ENCODE measurements at places on chromosomes 5 and 9.

- no peak for ATAC-seq
Observed at GRCh38 chr9:92349771-92350739, 24.3 kb downstream of the CENPP start.

GRCh38 chr5:180644129-180644824, 5.1 kb downstream of the FLT4 start:
- no peak for ATAC-seq

GRCh38 chr5:107607671-107608345, 62.9 kb downstream of the EFNA5 start:
- no peak for ATAC-seq

GRCh38 chr5:136103118-136103517, 29.5 kb upstream of the SMAD5 start:
- ATAC-seq: no peak

DNA sequence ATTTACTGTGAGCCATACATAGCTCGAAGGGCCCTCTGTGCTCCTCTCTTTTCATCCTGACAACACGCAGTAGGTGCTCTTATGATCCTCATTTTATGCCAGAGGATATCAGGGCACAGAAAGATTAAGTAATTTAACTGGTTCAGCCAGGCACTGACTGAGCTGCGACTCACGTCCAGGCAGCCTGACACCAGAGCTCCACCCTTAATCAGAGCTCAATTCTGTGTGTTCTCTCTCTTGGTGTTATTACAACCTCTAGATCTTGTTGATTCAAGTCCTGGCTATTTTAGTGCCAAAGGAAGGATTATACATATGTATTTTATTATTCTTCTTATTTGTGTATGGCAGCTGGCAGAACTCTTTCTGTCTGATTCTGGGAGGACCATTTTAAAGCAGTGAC, 59.7 kb downstream of the OSMR start:
- ATAC-seq: no peak

DNA sequence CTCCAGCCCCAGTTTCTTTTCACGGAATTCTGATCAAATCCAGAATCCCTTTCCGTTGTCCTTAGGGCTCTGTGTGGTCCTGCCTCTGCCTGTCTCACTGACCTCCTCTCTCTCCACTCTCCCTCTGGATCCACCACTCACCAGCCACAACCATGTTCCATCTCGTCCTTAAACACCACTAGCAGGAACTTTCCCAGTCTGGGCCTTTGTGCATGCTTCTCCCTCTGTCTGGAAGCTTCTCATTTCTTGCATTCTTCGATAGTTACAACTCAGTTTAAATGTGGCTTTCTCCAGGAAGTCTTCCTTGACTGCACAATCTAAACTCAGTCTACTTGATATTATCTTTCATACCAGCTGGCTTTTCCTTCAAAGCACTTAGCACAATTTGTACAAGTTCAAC, 117.7 kb upstream of the MSX2 start:
- no peak for ATAC-seq

DNA sequence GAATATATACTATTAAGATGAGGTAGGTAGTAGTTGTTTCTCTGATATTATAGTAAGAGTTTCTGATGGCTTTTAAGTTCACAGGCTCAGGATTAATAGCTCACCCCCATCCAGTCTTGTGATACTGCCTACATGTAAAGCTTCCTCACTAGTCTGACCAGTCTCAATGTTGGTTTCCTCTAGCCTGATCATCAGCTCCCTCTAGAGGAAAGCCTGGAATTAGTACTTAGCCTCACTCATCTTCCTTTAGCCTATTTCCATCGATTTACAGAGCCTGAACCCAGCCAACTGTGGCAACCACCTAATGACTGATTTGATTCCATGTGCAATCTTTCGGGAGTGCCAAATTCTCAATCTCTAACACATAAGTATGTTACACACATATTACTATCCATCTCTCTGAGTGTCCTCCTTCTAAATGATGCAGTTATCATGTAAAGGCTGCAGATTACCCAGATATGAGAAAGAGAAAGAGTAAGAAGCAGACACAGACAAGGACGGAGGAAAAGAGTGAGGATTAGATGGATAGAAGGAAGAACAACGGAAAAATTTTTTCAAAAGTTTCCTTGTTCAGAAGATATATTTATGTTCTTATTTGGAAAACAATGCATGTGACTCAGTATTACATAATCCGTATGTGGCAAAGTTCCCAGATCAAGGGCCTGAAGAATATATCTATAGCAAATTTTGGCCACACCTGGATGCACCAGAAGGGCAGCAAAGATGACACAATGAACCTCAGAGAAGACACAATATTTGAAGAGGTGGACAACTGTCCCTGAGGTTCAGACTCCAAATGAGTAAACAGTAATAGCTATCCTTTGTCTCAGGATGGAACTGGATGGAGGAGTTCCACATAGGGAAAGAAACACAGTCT, 333.7 kb downstream of the ELAVL2 start:
- no peak for ATAC-seq

DNA sequence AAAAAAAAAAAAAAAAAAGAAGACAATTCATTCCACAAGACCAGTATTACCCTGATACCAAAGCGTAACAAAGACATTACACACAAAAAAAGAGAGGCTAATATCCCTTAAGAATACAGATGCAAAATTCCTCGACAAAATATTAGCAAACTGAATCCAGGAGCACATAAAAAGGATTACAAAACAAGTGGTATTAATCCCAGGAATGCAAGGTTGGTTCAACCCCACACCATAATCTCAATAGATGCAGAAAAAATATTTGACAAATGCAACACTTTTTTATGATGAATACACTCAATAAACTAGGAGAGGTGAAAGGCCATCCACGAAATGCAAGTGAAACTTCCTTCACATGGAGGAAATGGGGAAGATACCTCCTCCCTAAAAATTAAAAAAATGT, 80.1 kb upstream of the TLR4 start:
- ATAC-seq: no peak

GRCh38 chr5:167254132-167254531, 1037.3 kb upstream of the WWC1 start:
- no peak for ATAC-seq

- ATAC-seq: no peak
Observed at GRCh38 chr9:109311286-109311685, 9.6 kb downstream of the EPB41L4B start.

DNA sequence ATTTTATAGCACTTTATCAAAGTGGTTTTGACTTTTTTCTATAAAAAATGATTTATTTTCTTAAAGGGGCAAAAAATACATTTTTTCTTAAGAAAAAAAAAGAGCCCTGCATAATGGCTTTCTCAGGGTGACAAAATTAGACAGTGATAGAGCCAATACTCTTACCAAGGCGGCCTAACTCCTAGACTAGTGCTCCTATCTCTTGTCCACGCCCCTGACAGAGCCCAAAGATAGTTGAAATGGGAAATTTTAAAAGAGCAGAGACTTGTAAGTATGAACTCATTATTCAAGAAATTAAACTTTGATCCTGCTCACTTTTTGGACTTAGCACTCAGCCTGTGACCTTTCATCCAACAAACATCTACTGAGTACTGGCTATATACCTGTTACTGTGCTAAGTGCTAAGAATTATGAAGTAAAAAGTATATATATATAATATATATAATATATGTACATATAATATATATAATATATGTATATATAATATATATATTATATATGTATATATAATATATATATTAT, 1.2 kb downstream of the INVS start:
- no peak for ATAC-seq

GRCh38 chr5:53008751-53009150, 19.6 kb downstream of the ITGA2 start:
- peak; percentile 92 for ATAC-seq

GRCh38 chr5:66808663-66809062, 212.5 kb downstream of the MAST4 start:
- ATAC-seq: no peak

- no peak for ATAC-seq
Observed at GRCh38 chr9:131885144-131885609, 145.3 kb upstream of the RAPGEF1 start.

DNA sequence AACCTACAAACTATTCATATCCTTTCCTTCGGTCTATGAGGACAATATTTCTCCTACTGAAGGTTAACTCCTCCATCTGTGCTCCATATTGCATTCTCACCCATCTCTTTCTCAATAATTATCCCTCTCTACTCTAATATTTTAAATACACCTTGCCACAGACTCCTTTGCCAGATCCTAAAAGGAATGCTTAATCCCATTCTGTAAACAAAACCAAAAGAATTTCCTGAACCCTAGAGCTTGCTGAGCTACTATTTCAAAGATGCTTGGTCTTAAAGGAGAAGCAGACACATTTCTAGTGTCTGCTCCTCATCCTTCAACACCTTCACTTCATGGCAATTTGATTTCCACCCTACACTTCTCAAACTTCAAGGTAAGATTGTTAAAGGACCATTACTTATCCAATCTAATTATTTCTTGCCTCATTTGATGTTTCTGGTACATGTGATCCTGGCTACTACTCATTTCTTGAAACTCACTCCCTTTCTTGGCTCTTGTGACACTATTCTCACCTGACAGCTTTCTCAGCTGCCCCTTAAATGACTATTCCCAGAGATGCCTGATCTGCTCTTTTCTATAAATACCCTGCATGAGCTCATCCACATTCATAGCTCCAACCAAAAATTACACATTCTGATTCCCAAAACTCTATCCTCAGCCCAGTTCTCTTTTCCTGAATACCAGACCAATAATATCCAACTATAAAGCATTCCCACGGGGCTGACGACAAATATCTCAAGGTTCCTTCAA, 20.2 kb downstream of the HOMER1 start:
- ATAC-seq: no peak

GRCh38 chr9:34984049-34984448, 5.5 kb upstream of the DNAJB5 start:
- no peak for ATAC-seq

GRCh38 chr9:113350937-113351336, 1.6 kb downstream of the BSPRY start:
- ATAC-seq: peak; percentile 76

DNA sequence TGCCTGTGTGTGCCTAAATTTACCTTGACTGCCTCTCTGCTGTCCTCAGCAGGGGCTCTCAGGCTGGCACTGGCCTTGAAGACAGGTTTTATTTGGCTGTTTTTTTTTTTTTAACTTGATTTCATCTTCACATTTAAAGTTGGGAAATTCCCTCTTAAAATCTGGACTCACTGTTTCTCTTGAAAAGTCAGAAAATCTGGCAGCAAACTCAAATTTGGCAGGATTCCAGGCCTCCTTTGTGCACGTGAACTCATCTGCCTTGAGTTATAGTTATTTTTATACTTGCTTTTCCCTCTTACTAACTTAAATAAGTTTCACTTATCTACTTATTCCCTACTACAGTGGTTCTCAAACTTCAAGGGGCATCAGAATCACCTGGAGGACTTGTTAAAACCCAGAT, 118.4 kb upstream of the MAP3K1 start:
- no peak for ATAC-seq

- peak; percentile 76 for ATAC-seq
Observed at GRCh38 chr5:172931001-172931536, 28.2 kb upstream of the RPL26L1 start.

GRCh38 chr5:102811972-102812371, 56.9 kb downstream of the PAM start:
- ATAC-seq: no peak

DNA sequence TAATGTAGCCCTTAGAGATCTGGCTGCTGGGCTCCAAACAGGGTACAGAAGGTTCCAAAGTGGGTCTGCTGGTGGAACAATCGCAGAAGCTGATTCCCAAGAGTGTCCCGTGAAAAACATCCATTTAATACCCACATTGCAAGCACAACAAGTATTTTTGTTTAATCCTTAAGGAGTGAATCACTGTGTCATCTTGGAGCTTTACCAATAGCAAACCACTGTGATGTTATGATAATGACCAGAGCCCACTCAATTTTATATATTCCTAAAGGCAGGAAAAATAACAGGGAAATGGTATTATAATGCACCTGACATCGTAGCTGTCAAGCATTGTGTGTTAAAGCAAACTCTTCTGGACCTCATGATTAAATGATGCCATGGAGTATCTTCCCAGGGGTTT, 291.9 kb downstream of the FBXL7 start:
- no peak for ATAC-seq

GRCh38 chr9:126499005-126499910, 114.5 kb upstream of the LMX1B start:
- ATAC-seq: peak; percentile 64

DNA sequence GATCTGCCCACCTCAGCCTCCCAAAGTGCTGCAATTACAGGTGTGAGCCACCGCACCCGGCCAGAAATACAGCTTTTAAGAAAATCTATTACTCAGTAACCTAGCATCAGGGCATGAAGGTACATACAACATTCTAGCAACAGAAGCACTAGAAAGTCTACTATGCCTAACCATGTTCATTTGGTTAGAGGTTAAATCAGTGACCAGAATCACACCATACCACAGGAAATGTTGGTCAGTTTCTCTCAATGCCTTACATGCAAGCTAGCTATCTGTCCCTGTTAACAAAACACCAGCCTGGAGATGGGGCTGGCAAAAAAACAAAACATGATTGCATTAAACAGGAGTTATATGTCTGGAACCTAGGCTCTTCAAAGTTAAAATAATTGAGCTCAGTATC, 104.1 kb downstream of the STRBP start:
- ATAC-seq: no peak

- no peak for ATAC-seq
Observed at GRCh38 chr5:151695464-151695863, 8.7 kb upstream of the SPARC start.

DNA sequence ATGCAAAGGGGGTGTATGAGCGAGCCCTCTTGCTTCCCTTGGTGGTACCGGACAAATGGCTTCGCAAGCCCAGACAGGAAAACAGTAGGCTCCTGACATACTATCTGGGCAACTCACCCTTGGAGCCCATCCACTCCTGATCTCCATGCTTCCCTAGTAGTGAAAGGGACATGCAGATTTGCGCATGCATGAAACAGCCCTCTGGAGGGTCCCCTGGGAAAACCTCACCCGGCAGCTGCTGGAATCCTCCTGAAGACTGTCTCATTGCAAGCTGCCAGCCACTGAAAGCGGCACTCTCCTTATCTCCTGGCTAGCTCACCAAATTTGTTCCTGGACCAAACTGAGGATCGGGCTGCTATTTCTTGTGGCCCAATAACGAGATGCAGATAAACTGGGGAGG, 10.2 kb downstream of the ZNF169 start:
- no peak for ATAC-seq

- no peak for ATAC-seq
Observed at GRCh38 chr9:20312732-20313131, 309.6 kb downstream of the MLLT3 start.

- no peak for ATAC-seq
Observed at GRCh38 chr5:124581738-124582560, 164.5 kb downstream of the ZNF608 start.

DNA sequence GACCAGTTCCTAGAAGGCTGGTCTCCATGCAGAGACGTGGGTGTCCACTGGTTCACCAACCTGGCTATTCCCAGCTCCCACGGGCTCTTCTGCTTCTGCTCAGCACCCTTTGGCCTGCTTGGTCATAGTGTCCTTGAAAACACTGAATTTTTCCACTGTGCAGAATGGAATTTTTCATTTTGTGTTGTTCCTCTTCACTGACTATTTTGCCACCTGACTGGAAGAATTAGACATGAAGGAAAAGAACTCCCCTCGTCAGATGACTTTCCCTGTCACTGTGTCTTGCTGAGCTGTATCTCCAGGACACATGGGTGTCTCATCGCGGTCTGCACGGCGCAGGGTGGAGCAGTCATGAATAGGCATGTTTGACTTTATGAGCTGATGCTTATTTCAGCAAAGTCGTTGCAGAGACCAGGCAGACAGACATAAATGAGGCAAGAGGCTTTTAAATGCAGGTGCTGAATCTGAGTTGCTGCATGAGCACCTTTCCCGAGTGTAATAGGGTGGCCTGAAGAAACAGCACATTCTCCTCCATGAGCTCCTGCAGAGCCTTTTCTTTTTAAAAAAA, 50.2 kb upstream of the SEMA4D start:
- ATAC-seq: no peak

Measured in stimulated activated memory B cell treated with anti-CD40 and anti-IgM and Interleukin-4, amounts not matched to agents 10 μg/mL and 1 μg/mL and 100 μg/mL, for 72 hours (primary cell).